ENCODE measurements at places on chromosomes 7 and 10. TPM values are rescaled to one million over a fixed set of nuclear protein-coding genes. Genes with fewer than 3 reads are reported as not detected.

The FAM241B gene
- 0.09 TPM for total RNA-seq

The ZNF248 gene
- 7.5 TPM for total RNA-seq

The TRPV5 gene
- total RNA-seq, result not detected

The KLLN gene
- total RNA-seq, result 0.47 TPM

The HYAL4 gene
- not detected for total RNA-seq

The LRRD1 gene
- not detected for total RNA-seq

The CLEC2L gene
- not detected for total RNA-seq

The LIPM gene
- not detected for total RNA-seq
